ENCODE measurements at places on chromosomes 13 and 19.
A peak's percentile ranks its signal among the peaks of the same experiment; 100 is the strongest.

GRCh38 chr19:10450853-10451609, 30.7 kb downstream of the PDE4A start:
- no peak for DNase-seq

DNA sequence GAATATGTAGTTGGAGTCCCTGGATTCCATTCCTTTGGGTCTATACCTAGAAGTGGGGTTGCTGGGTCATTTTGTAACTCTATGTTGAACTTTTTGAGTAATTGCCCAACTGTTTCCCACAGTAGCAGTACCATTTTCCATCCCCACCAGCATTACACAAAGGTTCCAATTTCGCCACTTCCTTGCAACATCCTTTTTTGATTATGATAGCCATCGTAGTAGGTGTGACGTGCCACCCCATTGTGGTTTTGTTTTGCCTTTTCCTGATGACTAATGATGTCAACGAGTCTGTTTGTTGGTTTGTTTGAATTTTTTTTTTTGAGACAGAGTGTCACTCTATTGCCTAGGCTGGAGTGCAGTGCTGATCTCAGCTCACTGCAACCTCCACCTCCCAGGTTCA, 3.3 kb upstream of the PEX11G start:
- peak; percentile 95 for DNase-seq

- DNase-seq: peak; percentile 6
Measured at GRCh38 chr19:36573895-36574720, 1.0 kb upstream of the ZNF529 start.

- DNase-seq: no peak
Measured at GRCh38 chr13:97214921-97215320, 7.2 kb upstream of the MBNL2 start.

- no peak for DNase-seq
Measured at GRCh38 chr13:106029676-106030290, 505.7 kb downstream of the EFNB2 start.

DNA sequence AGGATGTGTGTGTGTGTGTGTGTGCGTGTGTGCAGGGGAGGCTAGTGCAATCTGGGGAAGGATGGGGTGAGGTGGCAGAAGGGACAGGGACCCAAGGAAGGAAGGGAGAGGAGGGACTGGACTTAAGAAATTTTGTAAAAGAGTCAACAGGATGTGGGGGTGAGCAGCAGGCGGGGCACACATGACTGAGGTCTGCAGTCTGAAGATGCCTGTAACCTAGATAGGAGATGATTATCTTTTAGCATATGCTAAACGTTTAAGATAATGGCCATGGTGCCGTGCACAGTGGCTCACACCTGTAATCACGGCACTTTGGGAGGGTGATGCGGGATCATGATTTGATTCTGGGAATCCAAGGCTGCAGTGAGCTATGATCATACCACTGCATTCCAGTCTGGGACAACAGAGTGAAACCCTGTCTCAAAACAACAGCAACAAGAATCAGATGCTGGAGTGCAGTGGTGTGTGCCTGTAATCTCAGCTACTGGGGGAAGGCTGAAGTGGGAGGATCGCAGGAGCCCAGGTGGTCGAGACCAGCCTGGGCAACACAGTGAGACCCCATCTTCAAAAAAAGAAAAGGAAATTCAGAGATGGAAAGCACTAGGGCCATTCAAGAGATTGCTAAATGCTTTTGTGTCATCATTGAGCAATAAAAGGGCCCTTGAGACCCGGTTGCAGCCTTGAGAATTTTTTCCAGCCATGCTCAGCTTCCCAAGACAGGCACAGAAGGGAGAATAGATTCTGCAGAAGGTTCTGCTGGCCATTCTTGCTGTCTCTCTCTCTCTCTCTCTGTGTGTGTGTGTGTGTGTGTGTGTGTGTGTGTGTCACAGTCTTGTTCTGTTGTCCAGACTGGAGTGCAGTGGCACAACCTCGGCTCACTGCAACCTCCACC, 3.8 kb upstream of the ZNF414 start:
- peak; percentile 85 for DNase-seq

DNA sequence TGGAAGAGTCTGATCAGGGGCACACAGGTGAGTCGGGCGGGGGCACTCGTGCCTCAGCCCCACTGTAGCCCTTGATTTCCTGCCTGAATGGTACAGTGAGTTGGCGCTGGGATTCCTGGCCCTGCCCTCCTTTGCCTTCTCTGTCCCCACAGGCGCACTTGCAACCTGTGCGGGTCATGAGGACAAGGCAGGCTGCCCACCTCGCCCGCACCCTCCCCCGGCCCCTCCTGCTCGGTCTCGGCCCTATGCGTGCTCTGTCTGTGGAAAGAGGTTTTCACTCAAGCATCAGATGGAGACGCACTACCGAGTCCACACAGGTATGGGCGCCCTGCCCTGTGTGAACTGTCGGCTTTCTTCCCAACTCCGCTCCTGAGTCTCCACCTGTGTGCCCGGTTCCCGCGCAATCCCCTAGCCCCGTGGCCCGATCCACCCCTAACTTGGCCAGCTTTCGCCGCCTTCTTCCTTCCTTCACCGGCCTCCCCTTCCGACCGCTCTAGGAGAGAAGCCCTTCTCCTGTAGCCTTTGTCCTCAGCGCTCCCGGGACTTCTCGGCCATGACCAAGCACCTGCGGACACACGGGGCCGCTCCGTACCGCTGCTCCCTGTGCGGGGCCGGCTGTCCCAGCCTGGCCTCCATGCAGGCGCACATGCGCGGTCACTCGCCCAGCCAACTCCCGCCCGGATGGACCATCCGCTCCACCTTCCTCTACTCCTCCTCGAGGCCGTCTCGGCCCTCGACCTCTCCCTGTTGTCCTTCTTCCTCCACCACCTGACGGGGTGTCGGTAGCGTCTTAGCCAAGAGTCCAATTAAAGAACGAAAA, 1.6 kb upstream of the KMT2B start:
- DNase-seq: no peak

DNA sequence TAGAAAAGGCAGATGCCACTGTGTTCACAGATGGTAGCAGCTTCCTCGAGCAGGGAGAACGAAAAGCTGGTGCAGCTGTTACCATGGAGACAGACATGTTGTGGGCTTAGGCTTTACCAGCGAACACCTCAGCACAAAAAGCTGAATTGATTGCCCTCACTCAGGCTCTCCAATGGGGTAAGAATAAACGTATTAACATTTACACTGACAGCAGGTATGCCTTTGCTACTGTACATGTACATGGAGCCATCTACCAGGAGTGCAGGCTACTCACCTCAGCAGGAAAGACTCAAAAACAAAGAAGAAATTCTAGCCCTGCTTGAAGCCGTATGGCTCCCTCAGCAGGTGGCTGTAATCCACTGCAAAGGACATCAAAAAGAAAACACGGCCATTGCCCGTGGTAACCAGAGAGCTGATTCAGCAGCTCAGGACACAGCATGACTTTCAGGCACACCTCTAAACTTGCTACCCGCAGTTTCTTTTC, 197.7 kb downstream of the ZNF737 start:
- no peak for DNase-seq

DNA sequence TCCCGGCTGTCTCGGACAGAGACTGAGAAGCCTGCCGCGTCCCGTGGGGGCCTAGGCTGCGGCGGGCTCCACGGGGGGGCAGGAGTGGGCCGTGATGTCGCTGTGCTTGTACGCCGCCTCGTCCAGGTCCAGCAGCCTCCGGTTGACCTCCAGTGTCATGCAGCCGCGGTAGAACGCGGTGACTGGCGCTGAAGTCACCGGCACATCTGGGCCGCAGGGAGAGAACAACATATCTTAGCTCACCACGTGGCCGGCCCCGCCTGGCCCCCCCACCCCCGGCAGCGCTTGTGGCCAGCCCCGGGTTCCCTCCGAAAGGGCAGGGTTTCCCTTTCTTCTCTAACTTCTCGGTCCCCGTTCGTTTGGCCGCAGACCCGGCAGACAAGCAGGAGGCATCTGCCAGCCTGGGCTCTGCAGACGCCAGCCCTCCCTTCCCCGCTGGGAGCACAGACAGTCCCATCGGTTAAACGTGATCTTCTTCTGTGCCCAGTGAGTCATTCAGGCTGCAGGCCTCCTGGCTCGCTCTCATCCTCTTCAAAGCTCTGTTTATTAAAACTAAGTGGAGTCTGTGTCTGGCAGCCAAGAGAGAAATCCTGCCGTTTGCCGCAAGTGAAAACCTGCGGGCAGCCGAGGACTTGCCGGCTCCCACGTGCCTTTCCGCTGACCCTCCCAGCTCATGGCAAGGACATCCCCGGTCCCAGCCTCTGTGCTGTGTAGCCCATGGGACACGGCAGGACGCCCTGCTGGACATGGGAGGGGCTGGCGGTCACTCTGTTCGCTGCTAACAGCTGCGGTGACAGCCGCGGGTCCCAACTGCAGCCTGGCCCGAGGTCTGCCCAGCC, 42.8 kb downstream of the GAS6 start:
- DNase-seq: no peak

DNA sequence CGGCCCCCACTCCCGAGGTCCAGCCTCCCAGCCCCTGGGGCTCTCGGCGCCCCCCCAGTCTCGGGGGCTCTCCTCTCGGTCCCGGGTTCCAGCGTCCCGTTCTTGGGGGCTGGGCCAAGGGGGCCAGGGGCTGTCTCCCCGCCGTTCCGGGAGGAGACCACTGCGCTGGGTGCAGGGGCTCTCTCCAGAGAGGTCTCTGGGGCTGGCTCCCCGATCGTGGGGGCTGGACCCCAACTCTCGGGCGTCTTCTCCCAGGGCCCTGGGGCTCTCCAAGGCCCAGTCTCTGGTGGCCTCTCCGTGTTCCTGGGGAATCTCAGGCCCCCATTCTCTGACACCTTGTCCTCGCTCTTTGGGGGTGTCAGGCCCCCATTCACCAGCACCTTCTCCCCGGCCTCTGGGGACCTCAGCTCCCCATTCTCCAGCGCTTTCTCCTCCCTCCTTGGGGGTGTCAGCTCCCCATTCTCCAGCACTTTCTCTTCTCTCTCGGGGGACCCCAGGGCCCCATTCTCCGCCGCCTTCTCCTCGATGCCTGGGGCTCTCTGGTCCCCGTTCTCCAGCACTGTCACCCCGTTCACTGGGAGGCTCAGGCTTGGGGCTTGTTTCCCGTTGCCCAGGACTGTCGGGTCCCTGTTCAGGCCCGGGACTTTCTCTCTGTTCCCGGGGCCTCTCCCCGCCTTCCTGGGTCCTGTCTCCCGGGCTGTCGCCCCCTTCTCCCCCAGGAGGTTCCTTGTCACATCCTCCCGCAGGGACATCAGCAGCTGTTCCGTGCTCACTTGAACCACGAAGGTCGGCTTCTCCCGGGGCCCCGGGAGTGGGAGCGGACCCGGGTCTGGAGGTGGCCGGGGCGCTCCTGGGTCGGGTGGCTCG, 13.7 kb downstream of the LMTK3 start:
- DNase-seq: no peak

- DNase-seq: peak; percentile 96
Measured at GRCh38 chr19:54905803-54906511, at the start of gene NCR1. Gene NCR1 (plus strand): TSS chr19:54906148. CDS start chr19:54906188, 40 bp downstream.

DNA sequence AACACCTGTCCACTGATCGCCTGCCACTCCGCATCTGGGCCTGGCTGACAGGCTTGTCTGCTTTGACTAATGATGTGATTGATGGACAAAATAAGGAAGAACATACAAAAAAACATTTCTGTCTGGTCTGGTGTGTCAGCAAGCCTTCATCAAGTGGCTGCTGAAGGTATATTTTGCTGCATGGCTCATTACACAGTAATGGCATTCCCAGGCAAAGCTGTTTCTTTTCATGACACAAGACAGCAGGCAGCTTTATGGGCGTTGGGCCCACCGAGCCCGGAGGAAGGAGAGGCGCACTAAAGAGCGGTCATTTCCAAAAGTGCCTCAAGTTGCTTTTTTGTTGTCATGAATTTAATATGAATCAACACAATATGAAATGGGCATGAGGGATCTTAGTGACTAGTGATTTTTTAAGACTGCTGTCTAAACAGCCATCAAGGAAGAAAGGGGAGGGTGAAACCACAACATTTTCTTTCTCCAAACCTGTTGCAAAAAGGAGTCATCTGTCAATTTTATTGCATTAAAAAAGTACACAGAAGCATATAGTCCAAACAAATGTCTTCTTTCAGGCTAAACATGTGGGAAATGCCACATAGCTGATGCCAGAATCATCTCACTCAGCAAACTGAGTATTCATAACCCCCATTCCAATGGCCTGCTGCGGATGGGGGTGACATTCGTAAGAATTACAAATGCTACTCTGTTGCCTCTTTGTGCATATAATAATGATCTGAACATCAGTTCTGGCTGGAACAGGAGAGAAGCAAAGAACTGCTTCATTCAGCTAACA, 476.6 kb downstream of the ZNF536 start:
- no peak for DNase-seq

- no peak for DNase-seq
Measured at GRCh38 chr19:55544776-55545439, 435 bp downstream of the SBK3 start.

GRCh38 chr13:98527526-98527925, 49.4 kb downstream of the STK24 start:
- DNase-seq: no peak

GRCh38 chr13:113087923-113088690, 17.5 kb upstream of the F7 start:
- DNase-seq: no peak

DNA sequence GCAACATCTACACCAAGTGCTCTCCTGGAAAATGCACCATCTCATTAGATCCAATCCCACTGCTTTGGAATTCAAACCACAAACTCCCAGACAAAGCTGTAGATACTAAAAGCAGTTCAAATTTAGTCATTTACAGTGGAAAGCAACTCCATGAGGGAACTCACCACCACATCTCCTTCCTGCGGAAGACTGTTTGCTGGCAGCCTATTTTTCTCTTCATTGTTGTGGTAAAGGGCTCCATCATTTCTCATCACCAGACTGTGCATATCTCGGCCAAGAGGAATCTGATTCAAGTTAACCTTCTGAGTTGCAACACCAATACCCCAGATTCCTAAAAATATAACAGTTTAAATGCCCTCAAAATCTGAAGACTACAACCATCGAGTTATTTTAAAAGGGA, 8.4 kb downstream of the SPRYD7 start:
- DNase-seq: no peak

DNA sequence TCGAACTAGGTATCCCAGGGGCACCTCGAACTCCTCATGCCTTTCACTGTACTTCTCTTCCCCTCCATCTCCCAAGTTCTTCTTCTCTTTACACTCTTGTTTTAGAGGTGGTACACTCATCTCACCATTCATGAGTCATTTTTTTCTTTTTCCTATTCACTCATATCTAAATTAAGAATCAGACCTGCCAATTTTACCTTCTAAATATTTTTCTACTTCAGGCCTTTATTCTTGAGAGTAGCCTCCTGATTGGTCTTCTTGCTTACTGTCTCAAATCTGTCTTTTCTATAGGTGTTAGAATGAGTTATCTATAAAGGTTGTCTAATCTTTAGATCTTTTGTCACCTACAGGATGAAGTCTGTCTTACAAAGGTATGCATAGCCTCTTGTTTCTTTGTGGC, 20.7 kb downstream of the TDRD3 start:
- DNase-seq: no peak

All from suppressor macrophage treated with lipopolysaccharide for 1 hour (primary cell).